CD4-positive, alpha-beta T cell treated with Interleukin-2 at 100 ng/mL for 4 hours (primary cell): ENCODE measurements at places on chromosomes 3 and 15.

DNA sequence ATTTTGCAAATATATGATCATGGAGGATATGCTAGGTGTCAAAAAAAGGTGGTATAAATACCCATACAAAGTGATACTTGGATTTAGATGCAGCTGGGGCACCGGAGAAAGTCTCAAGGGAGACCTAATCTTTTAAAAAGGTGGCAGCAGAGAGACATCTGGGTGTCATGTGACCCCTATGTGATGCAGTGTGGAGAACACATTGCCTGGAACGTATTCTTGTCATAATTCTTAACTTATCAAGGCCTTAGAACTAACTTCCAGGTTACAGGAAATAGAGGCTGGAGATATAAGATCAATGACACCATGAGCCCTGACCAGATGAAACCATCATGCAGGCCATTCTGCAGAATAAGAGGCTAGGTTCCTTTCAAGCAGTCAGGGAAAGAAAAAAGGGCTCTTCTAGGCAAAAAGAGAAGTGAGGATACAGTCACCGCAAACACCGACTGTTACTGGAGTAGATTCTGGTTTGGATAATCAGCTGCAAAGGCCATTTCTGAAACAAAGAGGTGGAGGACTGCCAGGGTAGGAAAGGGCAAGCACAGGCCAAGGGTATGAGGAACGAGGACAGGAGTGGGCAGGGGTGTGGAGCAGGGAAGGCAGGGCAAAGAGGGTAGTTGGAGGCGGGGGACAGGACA is 100.6 kb downstream of the OXNAD1 start:
- no peak for DNase-seq

- no peak for DNase-seq
These were observed 34.9 kb downstream of the IQGAP1 start for GRCh38 chr15:90422936-90423335.

GRCh38 chr3:127786353-127787070 is 35.8 kb downstream of the MGLL start:
- no peak for DNase-seq

GRCh38 chr15:99721896-99722295 is 11.3 kb downstream of the LYSMD4 start:
- DNase-seq, result no peak

DNA sequence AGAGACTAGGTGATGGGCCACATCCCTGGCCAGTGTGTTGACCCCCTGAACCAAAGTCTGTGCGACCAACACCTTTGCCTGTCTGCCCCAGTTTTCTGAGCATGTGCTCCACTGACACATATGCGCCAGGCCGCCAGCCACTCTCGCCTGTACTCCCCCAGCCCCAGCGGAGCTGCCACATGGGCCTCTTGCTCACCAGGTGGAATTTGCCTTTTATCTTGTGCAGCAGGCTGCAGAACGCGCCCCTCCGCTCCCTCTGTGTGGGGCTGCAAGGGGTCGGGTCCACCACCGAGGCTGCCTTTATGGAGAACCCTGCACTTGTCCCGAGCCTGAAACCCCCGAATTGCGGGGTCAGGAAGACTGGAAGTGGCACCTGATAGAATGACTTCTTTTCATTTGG is 405.7 kb upstream of the NPAP1 start:
- DNase-seq, result no peak

DNA sequence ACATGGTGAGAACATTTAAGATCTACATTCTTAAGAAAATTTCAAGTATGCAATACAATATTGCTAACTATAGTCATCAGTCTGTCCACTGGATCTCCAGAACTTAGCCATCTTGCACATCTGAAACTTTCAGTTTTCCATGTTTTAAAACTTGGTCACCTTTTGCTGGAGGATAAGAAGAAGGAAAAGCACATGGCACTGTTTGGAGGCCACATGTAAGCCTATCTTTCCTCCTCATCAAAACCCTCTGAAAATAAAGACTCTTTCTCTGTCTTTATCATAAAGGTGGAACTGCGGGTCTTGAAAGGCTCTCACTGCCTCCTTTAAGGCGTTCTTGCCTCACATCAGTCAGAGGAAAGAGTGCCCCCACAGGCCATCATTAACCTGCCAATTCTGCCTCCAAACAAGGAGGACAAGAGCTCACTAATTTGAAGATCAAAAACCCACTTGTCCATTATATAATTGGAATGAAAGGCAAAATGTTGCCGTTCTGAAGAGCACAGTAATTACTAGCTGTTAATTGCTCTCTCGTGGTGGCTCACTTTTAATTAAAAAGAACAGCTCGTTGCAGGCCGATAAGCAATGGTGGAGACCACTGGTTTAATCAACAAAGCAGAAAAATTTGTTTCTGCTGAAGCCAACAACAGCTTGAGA is 157.8 kb downstream of the MECOM start:
- no peak for DNase-seq

GRCh38 chr15:41866872-41867579 is 26.8 kb downstream of the SPTBN5 start:
- no peak for DNase-seq
